ENCODE measurements at places on chromosomes 6 and 20.

DNA sequence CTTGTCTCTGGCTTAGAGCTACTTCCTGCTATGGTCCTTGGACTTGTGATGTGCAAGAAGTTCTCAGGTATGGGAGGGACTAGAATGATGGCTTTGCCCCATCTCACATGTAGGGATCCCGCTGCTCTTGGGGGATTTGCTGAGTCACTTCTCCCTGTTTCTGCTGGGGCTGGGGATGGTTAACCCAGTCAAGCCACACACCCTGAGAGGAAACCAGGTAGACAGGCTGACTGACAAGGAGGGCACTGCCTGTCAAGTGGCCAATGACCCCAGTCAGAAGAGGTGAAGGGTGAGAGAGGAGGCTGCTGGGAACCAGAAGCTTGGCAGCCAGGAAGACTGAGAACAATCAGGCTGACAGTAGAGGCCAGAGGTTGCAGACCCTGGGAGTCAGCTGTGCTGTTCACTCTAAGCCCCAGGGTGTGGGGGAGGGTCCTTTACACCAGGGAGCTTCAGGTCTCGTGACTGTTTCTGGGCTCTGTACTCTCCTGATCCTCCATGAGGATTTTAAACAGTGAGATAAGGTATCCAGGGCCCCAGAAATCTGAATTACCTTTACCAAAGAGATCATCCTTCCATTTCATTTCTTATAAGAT is 34.6 kb downstream of the HLA-F start:
- DNase-seq: no peak

DNA sequence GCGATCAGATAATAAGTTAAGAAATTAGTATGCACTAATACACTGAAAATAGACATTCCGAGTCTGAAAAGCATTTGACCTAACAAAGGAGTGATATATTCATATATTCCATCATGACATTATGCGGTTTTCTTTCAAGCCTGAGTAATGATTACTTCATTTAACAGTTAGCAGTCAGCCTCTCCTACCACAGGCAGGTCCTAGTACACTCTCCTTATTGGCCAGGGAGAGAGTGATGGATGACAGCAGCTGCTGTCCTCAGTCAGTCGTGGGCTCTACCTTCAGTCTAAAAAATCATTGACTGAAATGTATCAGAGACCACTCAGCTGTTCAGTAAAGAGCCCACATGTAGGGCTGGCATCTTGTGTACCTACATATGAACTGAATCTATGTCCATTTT is 33.2 kb upstream of the VGLL2 start:
- DNase-seq: no peak

GRCh38 chr6:119830494-119831295 is 481.1 kb upstream of the MAN1A1 start:
- no peak for DNase-seq

- DNase-seq: no peak
Observed at GRCh38 chr6:162200041-162200440, 527.5 kb downstream of the PRKN start.

DNA sequence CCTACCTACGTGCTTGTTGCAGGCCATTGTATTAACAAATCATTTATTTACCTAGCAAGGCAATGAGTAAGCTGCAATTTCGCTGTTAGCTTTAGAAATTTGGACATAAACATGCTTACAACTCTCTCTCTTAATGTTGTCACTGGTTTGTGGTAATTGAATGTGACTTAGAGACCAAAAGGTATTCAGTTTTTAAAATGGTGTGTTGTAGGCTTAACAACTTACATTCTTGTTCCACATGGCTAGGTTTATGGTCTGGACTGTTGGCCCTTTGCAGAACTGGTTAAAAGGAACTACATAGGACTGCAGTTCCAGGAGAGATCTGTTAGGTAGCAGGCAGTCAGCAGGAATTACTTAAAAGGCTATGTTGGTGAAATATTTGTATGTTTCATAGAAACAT is 10.3 kb upstream of the CTAGE9 start:
- no peak for DNase-seq

DNA sequence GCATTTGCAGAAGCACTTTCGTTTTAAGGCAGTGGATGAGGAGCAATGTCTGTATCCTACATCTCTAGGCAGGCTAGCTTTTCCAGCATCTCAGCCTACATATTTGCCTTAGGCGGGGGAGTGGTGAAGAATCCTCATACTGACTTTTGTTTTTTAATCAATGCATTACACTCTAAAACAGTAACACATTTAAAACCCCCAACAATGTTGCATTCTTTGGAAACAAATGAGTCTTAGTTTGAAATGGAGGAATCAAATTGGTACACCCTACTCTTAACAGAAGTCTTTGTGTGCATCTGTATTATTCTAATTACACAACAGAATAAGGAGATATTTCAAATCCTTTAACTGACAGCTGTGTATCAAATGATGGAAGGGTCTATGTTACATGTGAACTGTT is 9.0 kb downstream of the NKAIN2 start:
- no peak for DNase-seq

DNA sequence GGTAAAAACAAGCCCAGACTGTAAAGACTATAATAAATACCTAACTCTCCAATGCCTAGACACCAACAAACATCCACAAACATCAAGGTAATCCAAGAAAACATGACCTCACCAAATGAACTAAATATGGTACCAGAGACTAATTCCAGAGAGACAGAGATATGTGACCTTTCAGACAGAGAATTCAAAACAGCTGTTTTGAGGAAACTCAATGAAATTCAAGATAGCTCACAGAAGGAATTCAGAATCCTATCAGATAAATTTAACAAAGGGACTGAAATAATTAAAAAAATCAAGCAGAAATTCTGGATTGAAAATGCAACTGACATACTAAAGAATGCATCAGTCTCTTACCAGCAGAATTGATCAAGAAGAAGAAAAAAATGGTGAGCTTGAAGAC is 26.6 kb downstream of the NCOA6 start:
- DNase-seq: no peak

DNA sequence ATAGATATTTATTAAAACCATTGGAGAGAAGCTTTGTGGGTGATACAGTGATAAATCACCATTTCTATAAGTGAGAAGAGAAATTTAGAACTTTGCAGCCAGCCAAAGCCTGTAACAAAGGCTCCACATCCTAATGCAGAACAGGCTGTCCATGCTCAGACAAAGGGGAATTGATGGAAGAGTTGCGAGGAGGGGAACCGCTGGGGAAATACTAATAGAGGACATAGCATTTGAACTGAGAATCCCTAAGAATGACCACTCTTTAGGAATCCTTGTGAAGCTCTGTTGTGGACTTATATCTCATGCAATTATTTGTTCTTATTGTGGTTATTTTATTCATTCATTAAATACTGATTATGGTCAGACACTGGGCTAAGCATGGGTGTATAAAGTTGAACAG is 167.8 kb downstream of the PHF3 start:
- DNase-seq: no peak

GRCh38 chr6:32589596-32590449 is at the start of gene HLA-DRB1:
Gene HLA-DRB1, minus strand, starts transcription at chr6:32589848. Its CDS starts 106 bp downstream, at chr6:32589742.
- peak; percentile 8 for DNase-seq

DNA sequence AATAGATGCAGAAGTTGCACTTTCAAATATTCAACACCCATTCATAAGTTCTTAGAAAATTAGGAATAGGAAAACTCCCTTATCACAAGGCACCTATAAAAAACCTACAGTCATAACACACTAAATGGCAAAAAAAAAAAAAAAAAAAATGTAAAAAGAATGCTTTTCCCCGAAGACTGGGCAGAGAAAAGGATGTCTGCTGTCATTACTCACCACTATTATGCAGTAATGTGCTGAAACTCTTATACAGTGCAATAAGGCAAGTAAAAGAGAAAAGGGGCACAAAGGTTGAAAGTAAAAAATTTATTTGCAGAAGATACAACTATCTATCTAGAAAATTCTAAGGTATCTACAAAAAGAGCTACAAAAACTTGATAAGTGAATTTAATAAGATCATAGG is 607.8 kb upstream of the ARID1B start:
- DNase-seq: no peak
